H1 (cell line): ENCODE measurements at places on chromosomes 5 and 9. TPM values are rescaled to one million over a fixed set of nuclear protein-coding genes. Genes with fewer than 3 reads are reported as not detected.
A peak's percentile ranks its signal among the peaks of the same experiment; 100 is the strongest.

DNA sequence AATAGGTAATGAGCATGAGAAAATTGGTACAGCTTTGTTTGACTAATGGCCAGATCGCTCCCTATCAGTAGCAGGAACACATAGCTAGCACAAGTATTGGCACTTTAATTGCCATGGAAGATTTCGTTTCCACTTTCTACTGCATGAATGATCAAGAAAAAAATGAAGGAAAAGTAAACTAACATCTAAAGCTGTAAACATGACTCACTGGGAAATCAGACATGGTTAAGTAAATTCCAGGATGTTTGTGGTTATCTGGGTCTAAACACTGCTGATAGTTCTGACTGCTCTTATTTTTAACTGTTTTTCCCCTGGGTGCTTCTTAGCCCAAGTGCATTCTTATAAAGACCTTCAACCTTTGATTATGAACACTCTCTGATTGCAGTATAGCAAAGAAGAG lies 388.9 kb downstream of the NR2F1-AS1 start:
- H3K36me3 ChIP-seq = no peaks in the 10 kb centered on the region
- H3K4me1 ChIP-seq = no peaks in the 10 kb centered on the region
- no peaks in the 10 kb centered on the region for H3K27me3 ChIP-seq
- H3K27ac ChIP-seq = no peak overlapping the region
- H3K4me3 ChIP-seq = no peak overlapping the region

DNA sequence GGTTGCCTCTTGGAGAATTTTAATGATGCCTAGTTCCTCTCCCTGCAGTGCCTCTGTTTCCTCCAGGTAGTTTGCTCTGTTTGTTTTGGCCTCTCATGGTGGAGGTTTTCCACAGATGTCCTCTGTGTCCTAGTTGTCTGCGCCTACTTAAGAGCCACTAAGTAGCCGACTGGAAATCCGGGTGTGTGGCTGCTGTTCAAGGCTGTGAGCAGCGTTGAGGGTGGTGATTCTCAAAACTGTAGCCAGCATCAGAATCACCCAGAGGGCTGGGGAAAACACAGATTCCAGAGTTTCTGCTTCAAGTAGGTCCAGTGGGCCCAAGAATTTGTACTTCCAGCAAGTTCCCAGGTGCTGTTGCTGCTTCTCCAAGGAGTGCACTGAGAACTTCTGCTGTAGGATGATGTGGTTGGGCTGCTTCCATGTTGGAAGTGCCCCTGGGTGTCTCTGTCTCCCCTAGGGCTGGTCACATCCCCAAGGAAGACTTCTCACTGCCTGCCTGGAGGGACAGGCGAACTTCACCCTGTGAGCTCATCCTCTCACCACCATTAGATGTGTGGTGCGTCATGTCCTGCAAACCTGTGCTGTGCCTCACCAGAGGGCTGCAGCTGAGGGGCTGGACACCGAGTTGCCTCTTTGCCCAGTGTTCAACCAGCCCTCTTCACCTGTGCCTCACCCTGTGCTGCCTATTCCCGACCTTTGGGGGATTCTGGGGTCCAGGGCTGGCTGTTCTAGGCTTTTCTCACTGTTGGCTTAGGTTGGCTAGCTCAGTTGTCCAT lies 34.8 kb downstream of the SECISBP2 start:
- no peak for DNase-seq
- H3K4me3 ChIP-seq = no peak overlapping the region
- no peaks in the 10 kb centered on the region for H3K4me1 ChIP-seq
- H3K36me3 ChIP-seq = peaks cover 55% of the 10 kb centered on the region
- H3K27me3 ChIP-seq = no peaks in the 10 kb centered on the region

DNA sequence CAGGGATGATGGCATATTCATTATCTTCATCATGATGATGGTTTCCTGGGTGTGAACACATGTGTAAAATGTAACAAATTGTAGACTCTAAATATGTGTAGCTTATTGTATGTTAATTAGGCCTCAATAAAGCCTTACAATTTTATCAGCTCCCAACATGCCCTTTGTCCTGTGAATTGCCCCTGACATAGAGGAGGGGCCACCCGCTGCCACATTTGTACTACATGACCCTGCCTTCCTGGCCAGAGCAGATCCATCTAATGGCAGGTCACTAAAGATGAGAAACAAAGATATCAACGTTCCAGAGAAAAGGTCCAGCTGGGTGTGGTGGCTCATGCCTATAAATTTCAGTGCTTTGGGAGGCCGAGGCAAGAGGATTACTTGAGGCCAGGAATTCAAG lies 117.2 kb downstream of the CAAP1 start:
- no peaks in the 10 kb centered on the region for H3K4me1 ChIP-seq
- H3K27ac ChIP-seq = no peak overlapping the region
- H3K4me3 ChIP-seq = no peak overlapping the region

GRCh38 chr5:119943148-119943547 lies 313.8 kb downstream of the FAM170A start:
- H3K36me3 ChIP-seq = no peaks in the 10 kb centered on the region
- no peaks in the 10 kb centered on the region for H3K27me3 ChIP-seq
- DNase-seq = no peak

DNA sequence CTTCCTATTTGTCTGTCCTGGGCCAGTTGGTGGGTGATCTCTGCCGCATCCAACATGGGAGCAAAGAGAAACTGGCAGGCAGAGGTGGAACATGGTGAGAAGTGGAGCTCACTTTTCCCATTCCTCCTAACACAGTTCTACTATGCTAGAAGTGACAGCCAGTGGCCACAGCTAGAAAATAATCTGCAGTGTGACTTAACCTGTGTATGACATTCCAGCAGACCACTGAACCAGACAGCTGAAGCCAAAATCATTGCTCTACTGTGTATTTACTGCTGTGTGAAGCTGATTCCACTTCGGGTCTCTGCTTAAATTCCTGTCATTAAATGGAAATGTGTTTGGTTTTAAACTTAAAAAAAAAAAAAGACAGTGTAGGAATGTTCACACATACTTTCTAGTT lies 523.0 kb downstream of the MTRR start:
- no peak overlapping the region for H3K27ac ChIP-seq
- H3K27me3 ChIP-seq = no peaks in the 10 kb centered on the region
- no peaks in the 10 kb centered on the region for H3K4me1 ChIP-seq
- no peak overlapping the region for H3K4me3 ChIP-seq

DNA sequence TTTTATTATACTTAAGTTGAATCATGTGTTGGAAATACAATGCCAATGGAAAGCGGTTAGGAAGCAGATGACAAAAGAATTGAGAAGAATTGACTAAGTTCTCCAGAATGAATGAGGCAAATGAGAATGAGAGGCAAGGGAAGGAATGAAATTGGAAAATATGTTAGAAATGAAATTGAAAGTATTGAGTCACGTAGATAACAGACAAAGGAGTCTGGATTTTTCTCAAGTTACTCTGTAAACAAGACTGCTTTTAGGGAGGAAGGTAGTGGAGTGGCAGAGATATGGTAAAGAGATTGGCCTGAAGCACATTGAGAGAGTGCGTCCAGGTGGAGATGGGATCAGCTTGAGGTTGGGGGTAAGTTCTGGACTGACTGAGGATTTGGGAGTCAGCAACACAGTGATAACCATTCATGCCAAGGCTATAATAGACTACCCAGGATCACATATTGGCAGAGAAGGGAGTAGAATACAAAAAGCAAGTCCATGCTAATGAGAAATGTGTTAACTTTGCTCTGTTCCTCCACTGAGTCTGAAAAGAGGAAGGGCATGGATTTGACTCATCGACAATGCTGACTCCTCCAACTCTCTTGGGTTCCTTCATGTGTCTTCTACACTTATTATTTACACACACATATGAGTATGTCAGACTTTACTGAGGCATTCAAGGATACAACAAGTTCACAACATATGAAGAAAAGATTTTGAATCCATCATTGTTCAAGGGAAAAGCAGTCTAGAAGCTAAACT lies 814.2 kb upstream of the ZNF608 start:
- no peak overlapping the region for H3K4me3 ChIP-seq
- no peaks in the 10 kb centered on the region for H3K27me3 ChIP-seq
- no peak overlapping the region for H3K27ac ChIP-seq
- no peaks in the 10 kb centered on the region for H3K4me1 ChIP-seq

DNA sequence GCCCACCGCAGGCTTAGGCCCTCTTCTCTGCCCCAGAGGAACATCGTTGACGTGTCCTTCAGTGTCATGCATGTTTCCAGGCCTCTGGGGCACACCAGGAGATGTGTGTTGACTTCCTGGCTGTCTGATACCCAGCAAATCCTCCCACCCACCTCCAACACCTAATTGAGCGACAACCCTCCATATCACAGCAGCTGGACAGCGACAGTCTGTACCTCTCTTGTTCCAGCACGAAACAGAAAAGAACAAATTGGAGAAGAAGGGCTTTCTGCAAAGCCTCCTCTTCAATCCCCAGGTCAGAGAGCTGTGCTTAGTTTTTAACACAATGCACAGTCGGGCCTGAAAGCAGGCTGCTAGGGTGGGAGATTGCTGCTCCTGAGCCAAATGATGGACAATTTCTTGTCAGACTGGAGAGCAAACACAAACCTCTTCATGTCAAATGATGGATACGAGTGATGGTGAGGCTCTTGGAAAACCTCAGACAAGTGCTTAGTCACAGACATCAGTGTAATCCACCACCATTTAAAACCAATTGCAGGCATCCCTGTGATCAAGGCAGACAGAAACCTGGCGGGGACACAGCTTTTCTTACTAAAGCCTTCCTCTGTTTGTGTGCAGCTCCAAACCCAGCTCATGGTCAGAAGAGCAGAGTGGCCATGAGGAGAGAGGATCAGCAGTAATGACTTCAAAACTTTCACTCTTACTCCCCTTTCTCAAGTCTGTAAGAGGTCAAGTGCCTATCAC lies 110.6 kb downstream of the EBF1 start:
- no peaks in the 10 kb centered on the region; the same call in 1 of the 2 replicates for H3K27me3 ChIP-seq
- H3K4me3 ChIP-seq = no peak overlapping the region
- H3K27ac ChIP-seq = no peak overlapping the region
- DNase-seq = no peak

DNA sequence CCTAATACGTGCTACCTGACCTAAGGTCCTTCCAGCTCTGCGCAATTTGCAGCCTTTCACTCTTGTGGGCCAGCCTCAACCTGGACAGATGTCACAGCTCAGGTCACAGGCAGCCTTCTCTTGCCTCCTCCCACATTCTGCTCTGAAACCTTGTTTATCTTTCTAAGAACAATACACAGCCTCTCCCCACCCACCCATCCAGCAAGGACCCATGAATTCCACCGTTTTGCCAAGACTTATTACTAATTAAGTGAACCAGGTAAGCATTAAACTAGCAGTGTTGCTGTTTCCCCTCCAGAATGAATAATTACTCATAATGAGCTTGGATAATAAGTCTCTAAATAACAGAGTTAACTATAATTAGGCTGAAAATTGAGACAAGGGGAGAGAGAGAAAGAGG lies 11.0 kb downstream of the FABP6 start:
- no peak overlapping the region for H3K4me3 ChIP-seq
- no peak overlapping the region for H3K27ac ChIP-seq
- H3K4me1 ChIP-seq = peaks cover 14% of the 10 kb centered on the region
- no peaks in the 10 kb centered on the region for H3K27me3 ChIP-seq
- no peaks in the 10 kb centered on the region for H3K36me3 ChIP-seq

- H3K36me3 ChIP-seq = peaks cover 38% of the 10 kb centered on the region
- H3K4me1 ChIP-seq = peaks cover 4% of the 10 kb centered on the region
- H3K27me3 ChIP-seq = no peaks in the 10 kb centered on the region
- H3K27ac ChIP-seq = no peak overlapping the region
Measured at GRCh38 chr9:71685394-71685793, 82.9 kb downstream of the CEMIP2 start.

DNA sequence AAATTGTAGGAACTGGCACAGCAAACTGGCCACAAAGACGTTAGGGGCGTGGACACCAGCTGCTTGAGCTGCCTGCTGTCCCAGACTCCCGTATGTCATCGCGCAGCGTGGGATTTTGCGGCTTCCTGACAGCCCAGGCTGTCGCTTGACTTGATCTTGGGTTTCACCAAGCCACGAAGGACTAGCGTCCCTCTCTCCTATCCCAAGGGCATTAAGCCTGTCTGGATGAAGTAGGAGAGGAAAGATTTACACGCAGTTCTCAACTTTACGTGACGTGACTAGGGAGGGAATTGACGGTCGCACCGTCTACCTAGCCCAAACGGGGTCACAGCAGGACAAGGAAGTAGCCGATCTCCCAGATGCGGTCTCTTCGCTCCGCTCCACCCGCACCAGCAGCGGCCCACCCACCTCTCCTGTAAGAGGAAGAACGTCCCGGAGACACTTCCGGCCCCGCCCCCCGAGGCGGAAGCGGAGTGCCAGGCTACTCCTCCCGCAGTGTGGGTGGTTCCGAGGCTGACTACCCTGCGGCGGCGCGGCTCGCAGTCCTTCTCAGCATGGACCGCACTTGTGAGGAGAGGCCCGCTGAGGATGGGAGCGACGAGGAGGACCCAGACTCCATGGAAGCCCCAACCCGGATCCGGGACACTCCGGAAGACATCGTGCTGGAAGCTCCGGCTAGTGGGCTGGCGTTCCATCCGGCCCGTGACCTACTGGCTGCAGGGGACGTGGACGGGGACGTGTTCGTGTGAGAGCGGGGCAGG lies at the start of gene WDR55:
WDR55 (plus strand) TSS at position 546 of the 761 bp plus-strand sequence; CDS start at position 555, 9 bp downstream.
- peak within 1 kb of the TSS; percentile 82 for H3K4me3 ChIP-seq
- H3K27me3 ChIP-seq = no peaks in the 10 kb centered on the region
- H3K4me1 ChIP-seq = no peaks in the 10 kb centered on the region
- H3K27ac ChIP-seq = no peak within 1 kb of the TSS

DNA sequence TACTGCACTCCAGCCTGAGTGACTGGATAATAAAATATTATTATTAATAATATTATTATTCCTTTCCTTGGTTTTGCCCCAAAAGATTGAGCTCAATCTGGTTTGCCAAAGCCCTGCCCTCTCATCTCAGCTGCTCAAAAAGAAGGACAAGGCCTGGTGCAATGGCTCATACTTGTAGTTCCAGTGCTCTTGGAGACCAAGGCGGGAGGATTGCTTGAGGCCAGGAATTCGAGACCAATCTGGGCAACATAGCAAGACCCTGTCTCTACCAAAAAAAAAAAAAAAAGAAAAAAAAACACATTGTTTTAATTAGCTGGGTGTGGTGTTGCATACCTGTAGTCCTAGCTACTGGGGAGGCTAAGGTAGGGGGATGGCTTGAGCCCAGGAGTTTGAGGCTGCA lies 13.7 kb upstream of the DENND1A start:
- no peak for DNase-seq
- H3K36me3 ChIP-seq = no peaks in the 10 kb centered on the region
- H3K27ac ChIP-seq = no peak overlapping the region
- H3K4me3 ChIP-seq = no peak overlapping the region

- no peak overlapping the region for H3K4me3 ChIP-seq
- no peak overlapping the region for H3K27ac ChIP-seq
- DNase-seq = peak; percentile 86
- H3K4me1 ChIP-seq = peaks cover 5% of the 10 kb centered on the region
- H3K27me3 ChIP-seq = no peaks in the 10 kb centered on the region
Measured at GRCh38 chr9:135602789-135603481, 36.4 kb downstream of the GLT6D1 start.

Gene CER1
- total RNA-seq = 2.2 and 3.4 TPM in 2 replicates

Gene BTNL9
- total RNA-seq = 0.65 and 0.89 TPM in 2 replicates

Gene BAAT
- total RNA-seq = 0.17 TPM in 1 of 2 replicates, not detected in the other

Gene OR13D1
- not detected in 2 replicates for total RNA-seq

Gene ACO1
- total RNA-seq = 45.4 and 49.8 TPM in 2 replicates
